ENCODE measurements at places on chromosomes 6 and 20.

- no peak for DNase-seq
These were observed 19.9 kb downstream of the RIN2 start for GRCh38 chr20:19777981-19778380.

DNA sequence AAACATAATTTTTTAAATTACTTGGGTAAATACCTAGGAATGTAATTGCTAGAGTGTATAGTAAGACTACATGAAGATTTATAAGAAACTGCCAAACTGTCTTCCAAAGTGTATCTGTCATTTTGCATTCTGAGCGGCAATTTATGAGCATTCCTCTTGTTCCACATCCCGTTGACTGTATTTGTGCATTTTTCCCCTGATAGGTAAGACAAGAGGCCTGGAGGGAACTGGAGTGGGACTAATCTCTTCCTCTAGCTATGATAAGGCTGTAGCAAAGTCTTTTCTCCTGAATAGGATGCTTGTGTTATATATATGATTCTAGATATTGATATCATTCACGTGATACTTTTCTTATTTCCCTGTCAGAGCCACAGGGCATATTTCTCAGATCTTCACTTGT lies 1557.5 kb downstream of the GRIK2 start:
- DNase-seq, result no peak

GRCh38 chr6:4671587-4672115 lies 104.6 kb upstream of the CDYL start:
- DNase-seq, result no peak

DNA sequence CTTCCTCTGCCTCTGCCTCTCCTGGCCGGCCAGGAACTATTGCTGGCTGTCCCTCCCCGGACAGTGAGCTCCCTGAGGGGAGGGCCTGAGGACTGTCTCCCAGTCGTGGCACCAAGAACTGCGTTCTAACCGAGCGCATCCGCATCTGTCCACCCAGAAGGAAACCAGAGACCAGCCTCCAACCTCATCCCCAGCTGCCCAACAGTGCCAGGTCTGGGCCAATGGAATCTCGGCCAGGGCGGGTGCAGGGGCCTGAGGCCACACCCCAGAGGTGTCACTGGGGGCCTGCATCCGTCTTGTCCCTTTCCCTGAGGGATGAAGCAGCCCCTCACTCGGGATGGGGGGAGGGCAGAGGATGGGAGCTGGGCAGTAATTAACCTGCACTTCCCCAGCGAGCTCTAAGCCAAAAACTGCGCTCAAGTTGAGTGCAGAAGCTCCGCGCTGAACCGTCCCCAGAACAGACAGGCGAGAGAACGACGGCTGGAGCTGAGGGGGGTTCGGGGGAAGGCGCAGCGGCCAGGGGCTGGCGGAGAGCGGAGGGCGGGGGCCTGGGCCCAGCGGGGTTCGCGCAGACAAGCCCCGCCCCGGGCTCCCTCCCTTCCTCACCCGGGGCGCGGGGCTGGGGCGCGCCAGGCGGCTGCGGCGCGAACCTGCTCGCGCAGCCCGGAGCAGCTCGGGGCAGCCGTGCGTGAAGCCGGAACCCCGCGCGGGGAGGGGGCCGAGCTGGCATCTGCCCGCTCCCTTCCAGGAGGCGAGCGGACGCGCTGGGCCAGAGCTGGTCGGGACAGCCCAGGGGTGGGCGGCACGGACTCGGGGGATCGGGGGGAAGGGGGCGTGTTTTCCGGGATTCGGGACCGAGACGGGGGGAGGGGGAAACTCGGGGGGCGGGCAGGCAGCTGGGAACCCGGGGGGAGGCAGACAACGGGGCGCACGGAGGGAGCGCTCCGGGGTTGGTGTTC lies 1.4 kb downstream of the TFEB start:
- DNase-seq, result peak; percentile 87

GRCh38 chr6:130574146-130574545 lies 208.3 kb downstream of the TMEM200A start:
- no peak for DNase-seq

DNA sequence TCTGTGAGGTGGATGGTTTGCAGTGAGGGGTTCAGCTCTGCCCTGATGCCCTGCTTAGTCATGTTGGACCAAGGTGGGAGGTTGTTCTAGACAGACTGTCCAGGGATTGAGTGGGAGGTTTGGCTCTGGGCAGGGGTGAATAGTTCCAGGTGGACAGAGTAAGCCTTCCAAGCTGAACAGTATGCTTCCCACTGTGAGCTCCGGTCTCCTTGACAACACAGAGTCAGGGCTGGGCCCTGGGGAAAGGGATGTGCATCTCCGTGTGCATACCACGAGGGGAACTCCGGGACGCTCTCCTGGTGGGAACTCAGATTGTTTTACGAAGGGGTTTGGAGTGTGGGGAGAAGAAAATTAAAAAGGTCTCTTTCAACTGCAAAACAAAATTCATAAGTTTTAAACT lies 174.7 kb downstream of the DHX35 start:
- DNase-seq, result no peak

- DNase-seq, result no peak
These were observed 223.4 kb downstream of the PLCB1 start for GRCh38 chr20:8355453-8355852.

DNA sequence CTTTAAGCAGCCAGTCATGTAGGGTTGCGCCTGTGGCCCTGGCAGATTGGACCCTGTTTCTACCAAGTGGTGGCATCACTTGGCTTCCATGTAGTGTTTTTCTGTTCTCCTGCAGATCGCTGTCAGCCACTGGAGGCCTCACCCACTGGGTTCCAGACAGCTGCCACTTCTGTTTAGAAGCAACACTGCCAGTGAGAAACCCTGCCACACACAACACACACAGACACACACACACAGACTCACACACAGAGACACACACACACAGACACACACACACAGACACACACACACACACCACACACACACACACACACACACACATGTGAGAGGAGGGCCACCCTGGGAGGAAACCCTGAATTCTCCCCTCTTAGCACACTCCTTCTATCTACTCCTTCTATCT lies 51.8 kb downstream of the UTRN start:
- no peak for DNase-seq

DNA sequence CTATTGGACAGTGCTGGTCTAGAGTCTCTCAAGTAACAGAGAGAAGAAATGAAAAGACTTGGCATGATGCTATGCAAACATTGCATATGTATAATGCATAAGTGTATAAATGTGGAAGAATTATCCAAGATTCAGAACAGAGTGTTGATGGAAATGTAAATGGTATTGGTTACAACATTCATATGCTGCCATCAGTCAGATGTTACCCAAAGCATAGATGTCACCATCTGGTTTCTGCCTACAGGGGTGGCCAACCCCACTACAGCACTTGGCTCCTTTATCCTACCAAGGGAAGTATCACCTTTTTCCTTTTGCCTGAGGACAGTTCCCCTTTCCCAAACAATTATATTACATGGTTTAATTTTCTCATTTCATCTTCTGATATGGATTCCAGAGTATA lies 11.9 kb downstream of the POPDC3 start:
- DNase-seq, result no peak

GRCh38 chr20:62548471-62548870 lies 72.7 kb upstream of the GATA5 start:
- no peak for DNase-seq

GRCh38 chr6:42987533-42988451 lies 3.4 kb downstream of the PPP2R5D start:
- no peak for DNase-seq
